ENCODE measurements at places on chromosomes 4 and X. TPM values are rescaled to one million over a fixed set of nuclear protein-coding genes. Genes with fewer than 3 reads are reported as not detected.

PORCN gene
- polyA plus RNA-seq = 8.1 TPM

RTL5 gene
- polyA plus RNA-seq = 22.9 TPM

NWD2 gene
- 0.27 TPM for polyA plus RNA-seq

SPACA5 gene
- not detected for polyA plus RNA-seq

LRRC66 gene
- 0.45 TPM for polyA plus RNA-seq

UGT2B15 gene
- polyA plus RNA-seq = not detected

FHIP1A gene
- 2.9 TPM for polyA plus RNA-seq

- DNase-seq = no peak
Observed at GRCh38 chrX:153416781-153417450, 5.6 kb downstream of the ZFP92 start.

DNA sequence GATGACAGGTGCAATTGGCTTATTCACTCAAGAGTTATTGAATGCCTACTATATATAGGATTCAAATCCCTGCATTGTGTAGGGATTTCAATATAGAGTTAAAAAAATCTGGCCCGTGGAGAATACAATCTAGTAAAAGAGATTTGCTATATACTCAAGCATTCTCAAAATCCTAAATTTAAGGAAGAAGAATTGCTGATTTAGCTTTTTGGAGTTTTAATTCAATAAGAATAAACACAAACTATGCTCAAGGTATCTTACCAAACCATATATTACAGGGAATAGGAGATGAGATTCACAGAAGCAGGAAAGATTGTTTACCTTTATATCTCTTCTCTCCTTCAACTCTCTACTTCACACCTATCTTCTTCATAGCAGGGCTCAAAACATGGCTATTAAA is 476.8 kb downstream of the PACRGL start:
- no peak for DNase-seq

GRCh38 chrX:32937043-32937442 is 274.3 kb downstream of the DMD start:
- DNase-seq = no peak

DNA sequence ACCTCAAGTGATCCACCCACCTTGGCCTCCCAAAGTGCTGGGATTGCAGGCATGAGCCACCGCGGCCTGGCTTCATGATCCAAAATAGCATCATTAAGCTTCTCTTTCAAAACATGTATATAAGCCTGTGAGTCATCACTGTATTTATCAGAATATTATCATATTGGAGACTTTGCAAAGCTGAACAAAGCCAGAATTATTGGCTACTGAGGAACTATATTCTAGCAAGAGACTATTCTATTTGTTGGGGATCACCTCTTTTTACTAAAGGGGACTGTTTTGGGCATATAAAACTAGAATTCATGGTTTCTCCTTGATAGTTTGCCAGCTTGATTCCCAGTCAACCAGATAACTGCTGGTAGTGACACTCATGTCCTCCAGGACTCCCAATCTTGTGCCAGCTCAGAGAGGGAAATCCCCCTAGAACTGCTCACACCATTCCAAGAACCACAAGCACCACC is 40.1 kb downstream of the TET2 start:
- DNase-seq = no peak

DNA sequence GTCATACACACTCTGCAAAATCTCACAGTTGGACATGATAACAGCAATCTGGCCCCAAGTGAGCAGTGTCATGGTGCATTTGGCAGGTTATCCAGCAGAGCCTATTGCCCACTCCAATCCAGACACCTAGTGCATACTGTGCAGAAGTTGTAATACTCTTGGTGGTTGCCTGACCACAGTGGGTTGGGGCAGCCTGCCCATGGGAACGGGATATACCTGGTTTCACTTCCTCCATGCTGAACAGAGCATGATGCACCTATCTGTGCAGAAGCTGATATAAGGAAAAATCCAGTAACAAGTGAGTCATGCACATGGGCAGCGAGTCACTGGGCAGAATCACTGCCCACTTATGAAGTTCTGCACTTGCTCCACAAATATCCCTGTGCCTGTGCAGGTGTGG is 105.3 kb upstream of the IGSF1 start:
- no peak for DNase-seq

DNA sequence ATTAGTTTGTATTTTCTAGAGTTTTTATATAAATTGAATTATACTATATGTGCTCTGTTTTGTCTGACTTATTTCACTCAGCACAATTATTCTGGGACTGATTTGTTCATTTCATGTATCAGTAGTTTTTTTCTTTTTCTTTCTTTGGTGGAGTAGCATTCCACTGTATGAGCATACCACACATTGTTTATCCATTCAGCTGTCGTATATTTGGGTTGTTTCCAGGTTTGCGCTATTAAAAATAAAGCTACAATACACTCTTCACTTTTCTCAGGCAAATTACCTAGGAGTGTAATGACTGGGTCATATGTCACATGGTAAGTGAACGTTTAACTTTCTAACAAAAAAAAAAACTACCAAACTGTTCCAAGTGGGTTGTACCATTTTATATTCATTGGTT is 9.6 kb upstream of the OTUD4 start:
- no peak for DNase-seq

DNA sequence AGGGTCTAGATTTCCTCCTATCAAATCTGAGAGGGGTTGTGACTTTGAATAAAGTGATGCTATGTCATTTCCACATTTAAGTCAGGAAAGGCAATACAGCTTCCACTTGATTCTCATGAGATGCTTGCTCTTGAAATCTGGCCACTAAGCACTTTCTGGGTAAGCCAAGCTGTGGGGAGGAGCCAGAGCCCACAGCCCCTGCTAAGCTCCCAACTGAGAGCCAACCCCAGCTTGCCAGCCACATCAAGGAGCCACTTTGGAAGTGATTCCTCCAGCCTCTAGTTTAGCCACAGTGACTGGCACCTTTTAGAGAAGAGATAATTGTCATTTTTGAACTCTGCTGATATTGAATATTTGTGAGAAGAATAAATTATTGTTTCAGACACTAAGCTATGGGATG is 1441.5 kb upstream of the IGFBP7 start:
- DNase-seq = no peak

- DNase-seq = no peak
Observed at GRCh38 chrX:44470816-44471215, 71.8 kb downstream of the FUNDC1 start.

- no peak for DNase-seq
Observed at GRCh38 chr4:158949099-158949498, 153.8 kb upstream of the RAPGEF2 start.

DNA sequence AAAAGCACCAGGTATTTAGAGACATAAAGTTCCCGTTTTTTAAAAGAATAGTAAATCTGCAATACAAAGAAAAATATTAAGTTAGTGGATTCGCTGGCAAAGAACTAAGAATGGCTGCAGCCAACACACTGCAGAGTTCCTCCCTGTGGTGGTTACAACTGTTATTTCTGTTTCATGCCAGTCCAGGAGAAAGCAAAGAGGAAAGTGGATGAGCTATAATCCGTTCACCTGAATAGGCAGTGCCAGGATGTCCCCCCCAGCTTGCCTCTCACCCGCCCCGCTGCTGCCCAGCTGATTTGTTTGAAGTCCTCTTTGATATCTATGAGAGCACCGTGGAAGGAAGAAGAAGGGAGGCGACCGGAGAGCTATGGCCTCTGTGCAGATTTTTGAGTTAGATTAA is 63.9 kb downstream of the PTCHD1 start:
- no peak for DNase-seq

GRCh38 chr4:165851256-165851655 is 21.8 kb upstream of the TLL1 start:
- no peak for DNase-seq

- DNase-seq = no peak
Observed at GRCh38 chr4:110352670-110353442, 123.1 kb upstream of the ENPEP start.

DNA sequence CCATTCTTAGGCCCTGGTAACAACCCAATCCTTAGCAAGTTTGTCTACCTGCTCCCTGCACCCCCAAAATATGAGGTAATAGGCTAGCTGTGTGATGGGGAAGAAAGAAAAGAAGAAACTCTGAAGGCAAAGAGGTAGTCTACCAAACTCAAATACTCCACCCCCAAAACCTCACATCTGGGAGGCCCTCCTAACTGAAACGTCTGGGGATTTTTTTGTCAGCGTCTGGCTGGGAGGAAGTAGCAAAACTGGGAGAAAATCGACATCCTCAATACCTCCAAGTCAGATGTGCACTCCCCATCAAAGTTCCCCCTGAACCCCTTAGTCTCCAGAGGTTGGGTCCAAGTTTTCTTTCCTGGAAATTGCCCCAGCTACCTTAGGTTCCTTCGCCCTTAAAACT is 1.0 kb downstream of the LAMP2 start:
- DNase-seq = no peak

DNA sequence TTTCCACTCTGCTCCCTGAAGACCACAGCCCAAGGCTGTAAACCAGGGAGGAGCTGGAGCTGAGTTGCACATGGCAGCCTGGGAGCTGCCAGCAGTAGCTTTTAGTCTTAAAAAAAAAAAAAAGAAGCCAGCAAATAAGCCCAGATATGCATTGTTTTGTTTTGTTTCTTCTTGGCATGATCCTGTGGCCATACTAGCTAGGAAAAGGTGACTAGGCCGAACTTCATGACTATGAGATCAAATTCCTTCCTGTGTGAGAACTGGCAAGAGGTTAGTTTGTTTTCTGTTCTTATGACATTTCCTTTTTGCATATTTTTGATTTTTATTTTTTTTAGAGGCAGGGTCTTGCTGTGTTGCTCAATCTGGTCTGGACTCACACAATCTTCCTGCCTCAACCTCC is 323.3 kb downstream of the DCTD start:
- no peak for DNase-seq

- no peak for DNase-seq
Observed at GRCh38 chrX:425056-425455, 38.3 kb upstream of the PPP2R3B start.

GRCh38 chrX:135737366-135738071 is 24.1 kb downstream of the CT45A1 start:
- DNase-seq = no peak

DNA sequence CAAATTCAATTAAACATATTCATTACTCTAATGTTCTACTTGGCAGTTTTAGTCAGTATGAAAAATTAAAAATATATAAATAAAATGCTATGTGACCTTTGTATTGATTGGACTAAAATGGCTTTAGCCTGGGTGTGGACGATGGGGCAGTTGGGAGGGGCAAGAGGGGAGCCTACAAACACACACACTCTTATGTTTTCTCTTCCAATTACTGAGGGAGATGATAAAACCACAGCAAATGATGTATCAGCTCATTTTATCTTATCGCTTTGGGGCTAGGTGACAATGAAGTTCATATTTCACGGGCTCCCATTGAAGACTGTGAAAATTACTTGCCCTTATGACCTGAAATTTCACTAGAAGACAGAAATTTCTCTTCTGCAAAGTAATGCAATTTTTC is 84.3 kb upstream of the MAB21L2 start:
- no peak for DNase-seq

- DNase-seq = no peak
Observed at GRCh38 chr4:115720611-115721010, 607.2 kb upstream of the NDST4 start.

DNA sequence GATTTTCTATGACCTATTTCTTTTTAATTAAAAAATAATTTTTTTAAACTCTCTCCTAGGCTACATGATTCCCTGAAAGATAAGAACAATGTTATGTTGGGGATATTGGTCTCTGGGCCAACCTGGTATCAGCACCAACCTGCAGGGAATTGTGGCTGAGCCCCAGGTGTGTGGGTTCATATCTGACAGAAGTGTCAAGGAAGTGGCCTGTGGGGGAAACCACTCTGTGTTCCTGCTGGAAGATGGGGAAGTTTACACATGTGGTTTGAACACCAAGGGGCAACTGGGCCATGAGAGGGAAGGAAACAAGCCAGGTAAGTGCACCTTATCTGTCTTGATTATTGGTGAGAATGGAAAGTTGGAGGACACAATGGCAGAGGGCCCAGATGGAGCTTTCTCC is 13.5 kb downstream of the HERC3 start:
- no peak for DNase-seq

DNA sequence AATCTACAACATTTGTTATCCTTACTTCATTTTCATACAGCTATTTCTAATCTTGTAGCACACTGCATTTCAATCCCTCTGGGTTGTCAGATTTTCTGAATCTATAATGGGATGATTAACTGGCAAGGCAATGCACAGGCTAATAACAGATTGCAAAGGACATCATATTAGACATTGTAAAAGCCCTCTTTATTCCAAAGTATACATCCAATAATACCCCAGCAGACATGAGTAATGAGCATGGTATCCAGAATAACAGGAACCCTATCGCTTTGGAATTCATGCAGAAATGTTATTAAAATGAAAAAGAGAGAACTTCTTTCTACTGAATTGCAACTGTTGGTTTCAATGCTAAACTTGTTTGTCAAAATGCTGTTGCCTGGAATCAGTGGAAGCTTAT is 122.9 kb downstream of the C4orf33 start:
- DNase-seq = no peak

Data from left renal pelvis (tissue), 4 donors.